ENCODE measurements at places on chromosomes 2 and 18.

- no peak for DNase-seq
Observed at GRCh38 chr18:66419400-66419799, 184.5 kb downstream of the CDH19 start.

DNA sequence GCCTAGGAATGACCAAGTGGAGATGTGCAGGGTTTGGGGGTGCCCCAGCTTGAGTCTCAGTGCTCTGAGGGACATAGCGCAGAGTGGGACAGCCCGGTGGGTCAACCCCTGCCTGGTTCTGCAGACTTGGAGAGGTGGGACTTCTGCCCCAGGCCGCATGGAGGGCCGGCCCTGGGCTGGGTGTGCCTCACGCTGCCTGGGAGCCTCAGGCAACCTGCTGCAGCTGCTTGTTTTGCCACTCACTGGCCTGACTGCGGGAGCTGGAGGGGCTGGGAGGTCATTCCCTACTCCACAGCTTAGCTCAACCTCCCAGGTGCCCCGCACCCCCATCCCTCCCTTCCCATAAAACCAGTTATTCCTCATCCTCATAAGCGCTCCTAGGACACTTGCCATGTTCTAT is 33.1 kb downstream of the ODC1 start:
- no peak for DNase-seq

DNA sequence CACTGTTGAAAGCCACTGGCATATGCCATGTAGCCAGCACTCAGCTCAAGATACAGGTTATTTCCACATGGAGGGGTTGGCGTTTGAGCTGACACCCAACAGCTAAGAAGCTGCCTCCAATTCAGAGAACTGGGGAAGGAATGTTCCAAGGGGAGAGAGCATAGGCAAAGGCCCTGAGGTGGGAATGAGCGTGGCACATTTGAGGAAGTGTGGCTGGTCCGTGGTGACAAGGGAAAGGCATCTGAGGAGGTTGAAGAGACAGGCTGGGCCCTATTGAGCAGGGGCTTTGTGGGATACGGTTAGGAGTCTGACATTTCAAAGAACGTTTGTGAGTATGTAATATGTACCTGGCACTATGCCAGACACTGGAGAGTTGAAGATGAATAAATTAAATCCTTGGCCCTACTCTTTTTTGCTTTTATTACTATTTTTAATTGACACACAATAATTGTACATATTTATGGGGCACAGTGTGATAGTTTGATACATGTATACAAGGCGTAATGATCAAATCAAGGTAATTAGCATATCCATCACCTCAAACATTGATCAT is 27.6 kb upstream of the TMBIM1 start:
- DNase-seq = no peak

- no peak for DNase-seq
Observed at GRCh38 chr2:162676515-162676914, 162.1 kb downstream of the KCNH7 start.

DNA sequence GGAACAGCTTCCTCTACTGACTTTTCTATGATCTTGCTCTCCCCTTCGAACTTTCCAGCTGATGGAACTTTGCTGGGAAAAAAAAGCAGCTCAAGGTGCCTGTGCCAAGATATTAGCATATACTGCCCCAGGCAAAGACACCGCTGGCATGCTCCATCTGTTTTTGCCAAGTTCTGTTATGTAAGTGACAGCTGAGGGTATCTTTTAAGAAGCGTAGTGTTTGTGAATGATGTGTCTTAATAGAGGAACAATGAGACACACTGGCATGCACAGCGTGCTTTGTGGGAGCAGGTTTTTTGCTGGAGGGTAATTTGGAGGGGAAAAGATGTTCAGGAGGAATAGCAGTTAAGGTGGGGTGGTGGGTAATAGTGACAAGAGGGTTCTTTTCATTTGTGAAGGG is 47.8 kb downstream of the SLC4A3 start:
- DNase-seq = no peak

DNA sequence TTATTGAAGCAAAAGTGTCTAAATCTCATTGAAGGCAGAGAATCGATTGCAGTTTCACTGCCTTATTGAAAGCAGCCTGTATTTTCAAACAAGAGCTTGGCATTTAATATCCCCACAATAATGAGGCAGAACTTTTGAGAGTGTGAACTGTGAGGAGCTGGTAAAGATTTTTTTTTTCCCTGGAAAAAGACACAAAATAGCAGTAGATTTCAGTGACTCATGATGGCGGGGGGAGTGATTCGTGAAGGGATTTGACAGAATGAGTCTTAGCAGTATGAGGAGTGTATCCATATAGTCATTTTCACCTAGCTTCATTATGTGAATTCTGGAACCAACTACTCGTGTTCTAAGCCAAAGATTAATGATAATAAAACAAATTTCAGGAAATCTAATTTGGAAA is 242.9 kb downstream of the ARL6IP6 start:
- DNase-seq = no peak

- no peak for DNase-seq
Observed at GRCh38 chr18:44039826-44040225, 640.9 kb upstream of the SETBP1 start.

- no peak for DNase-seq
Observed at GRCh38 chr18:69487488-69488394, 87.1 kb downstream of the DOK6 start.

DNA sequence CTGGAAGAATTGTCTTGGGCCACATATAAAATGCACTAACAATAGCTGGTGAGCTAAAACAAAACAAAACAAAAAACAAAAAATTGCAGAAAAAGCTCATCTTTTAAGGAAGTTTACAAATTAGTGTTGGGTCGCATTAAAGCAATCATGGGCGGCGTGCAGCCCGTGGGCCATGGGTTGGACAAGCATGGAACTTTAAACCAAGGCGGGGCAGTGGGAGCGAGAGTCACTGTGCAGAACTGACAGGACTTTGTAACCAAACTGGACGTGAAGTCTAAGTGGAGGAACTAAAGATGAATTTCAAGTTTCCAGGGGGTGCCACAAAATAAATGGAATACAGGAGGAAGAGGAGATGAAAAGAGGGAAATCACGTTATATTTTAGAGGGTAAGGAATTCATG is 80.7 kb downstream of the PSMG2 start:
- DNase-seq = no peak

- no peak for DNase-seq
Observed at GRCh38 chr2:120445449-120446143, 99.7 kb downstream of the INHBB start.

- no peak for DNase-seq
Observed at GRCh38 chr2:63716146-63716545, 125.5 kb upstream of the UGP2 start.

- no peak for DNase-seq
Observed at GRCh38 chr2:60966507-60967405, 50.8 kb upstream of the PEX13 start.

DNA sequence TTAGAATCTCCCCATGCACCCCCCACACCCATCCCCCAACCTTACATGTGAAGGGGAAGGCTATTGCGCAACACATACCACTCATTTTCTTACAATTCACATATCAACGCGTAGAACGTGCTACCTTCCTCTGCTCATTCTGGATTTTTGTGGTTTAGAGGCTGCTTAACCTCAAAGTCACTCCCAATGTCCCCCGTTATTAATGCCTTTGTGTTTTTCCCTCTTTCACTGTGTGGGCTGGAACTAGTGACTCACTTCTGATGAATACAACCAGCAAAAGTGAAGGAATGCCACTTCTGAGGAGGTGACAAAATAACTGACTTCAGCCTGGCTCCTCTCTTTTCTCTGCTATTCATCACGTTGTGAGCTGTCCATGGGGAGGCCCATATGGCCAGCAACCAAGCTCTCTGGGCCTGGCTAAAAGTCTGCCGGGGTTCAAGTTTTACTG is 342.5 kb upstream of the NXPH2 start:
- no peak for DNase-seq

GRCh38 chr2:197668296-197668695 is 7.1 kb downstream of the RFTN2 start:
- no peak for DNase-seq

- DNase-seq = no peak
Observed at GRCh38 chr2:83908750-83909149, 550.3 kb downstream of the SUCLG1 start.

DNA sequence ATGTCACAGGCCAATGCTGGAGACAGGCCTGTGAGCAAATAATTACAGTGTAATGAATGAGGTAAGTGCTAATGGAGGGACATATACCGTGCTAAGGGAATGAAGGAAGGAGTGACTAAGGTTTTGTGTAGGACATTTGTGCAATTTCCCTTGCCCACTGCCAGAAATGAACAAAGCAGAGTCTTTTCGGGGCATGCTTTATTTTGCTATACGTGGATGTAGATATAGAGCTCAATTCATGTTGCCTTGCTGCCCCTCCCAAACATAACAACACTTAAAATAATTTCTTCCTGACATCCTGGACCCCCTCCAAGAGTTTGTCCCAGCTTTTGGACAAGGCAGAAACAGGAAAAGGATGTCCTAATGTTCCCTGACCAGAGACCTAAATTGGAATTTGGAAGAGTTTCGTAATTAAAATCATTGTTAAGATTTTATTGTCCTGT is 23.7 kb upstream of the CD28 start:
- no peak for DNase-seq

GRCh38 chr2:98012561-98012991 is 16.8 kb upstream of the TMEM131 start:
- DNase-seq = peak; percentile 67

DNA sequence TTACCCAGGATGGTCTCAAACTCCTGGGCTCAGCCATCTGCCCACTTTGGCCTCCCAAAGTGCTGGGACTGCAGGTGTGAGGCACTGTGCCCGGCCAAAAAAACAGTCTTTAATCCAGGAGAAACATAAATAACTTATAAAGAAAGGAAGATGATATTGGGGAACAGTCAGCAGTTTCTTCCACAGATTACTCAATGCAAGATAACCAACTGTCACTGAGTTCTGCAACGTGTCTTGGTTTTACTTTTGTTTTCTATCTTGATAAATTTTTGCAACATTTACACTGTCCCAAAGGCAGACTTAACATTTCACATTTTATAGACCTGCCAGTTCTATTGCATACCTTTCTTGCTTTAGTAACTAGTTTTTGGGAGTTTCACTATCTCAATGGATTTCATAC is 71.1 kb downstream of the ANKRD44 start:
- DNase-seq = no peak

GRCh38 chr18:56333839-56334238 is 304.6 kb downstream of the TXNL1 start:
- DNase-seq = no peak

DNA sequence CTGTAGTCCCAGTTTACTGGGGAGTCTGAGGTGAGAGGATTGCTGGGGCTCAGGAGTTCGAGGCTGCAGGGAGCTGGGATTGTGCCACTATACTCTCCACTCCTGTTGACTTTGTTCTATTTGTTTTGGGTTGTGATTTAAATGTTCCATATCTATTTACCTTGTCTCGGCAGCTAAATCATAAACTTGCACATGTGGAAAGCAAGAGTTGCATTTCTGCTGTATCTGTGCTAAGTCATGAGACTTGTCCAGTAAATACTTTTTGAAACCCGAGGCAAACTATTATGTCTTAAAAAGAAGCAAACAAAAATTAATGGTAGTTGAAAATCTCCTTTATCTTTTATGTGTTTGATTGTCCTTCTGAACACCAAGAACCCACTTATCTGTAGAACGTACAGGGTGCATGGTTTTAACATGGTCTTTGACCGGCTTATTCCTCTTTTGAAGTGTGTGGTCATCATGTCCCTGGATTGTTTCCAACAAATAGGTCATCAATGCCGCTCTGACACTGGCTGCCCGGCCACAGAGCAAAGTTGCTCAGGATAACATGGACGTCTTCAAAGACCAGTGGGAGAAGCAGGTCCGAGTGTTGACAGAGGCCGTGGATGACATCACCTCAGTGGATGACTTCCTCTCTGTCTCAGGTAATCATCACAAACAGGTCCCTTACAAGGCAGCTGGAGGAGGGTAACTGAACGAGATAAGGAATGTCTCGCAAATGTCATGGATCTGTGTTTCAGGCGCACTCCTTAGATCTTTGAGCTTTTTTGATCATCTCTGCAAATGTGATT is 241.1 kb upstream of the LRRTM1 start:
- no peak for DNase-seq

- DNase-seq = no peak
Observed at GRCh38 chr2:23668756-23669304, 258.1 kb downstream of the ATAD2B start.

DNA sequence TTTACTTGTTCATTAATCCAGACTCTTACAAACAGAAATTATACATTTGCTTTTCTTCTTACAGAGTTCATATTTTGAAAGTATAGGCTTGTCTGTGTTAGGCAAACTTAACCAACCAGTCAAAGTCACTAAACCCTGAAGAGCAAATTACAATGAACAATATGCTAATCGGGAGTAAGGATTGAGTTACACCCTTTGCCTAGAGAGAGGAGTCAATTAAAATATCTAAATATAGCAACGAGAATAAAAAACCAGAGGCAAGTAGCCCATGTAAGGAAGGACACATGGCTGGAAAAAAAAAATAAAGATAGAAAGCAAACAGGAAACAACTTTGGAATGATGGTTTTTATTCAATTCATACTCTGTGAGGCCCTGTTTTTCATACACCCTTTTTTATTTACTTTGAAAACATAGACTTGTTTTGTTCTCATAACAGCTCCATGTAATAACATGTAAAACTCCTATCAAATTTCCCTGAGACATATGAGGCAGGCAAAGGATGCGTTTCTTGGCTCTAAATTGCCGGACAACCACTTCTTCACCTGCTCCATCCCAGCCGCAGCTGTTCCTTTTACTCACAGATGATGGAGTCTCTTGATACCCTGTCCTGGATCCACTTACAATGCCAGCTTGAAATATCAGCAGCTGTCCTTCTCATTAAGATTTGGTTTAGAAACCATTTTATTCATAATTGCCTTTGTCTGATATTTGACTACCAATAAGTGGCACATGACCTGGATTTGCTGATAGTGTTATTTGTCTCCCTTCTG is 767.7 kb upstream of the GCFC2 start:
- no peak for DNase-seq

GRCh38 chr2:111946294-111947114 is 48.1 kb downstream of the MERTK start:
- no peak for DNase-seq

DNA sequence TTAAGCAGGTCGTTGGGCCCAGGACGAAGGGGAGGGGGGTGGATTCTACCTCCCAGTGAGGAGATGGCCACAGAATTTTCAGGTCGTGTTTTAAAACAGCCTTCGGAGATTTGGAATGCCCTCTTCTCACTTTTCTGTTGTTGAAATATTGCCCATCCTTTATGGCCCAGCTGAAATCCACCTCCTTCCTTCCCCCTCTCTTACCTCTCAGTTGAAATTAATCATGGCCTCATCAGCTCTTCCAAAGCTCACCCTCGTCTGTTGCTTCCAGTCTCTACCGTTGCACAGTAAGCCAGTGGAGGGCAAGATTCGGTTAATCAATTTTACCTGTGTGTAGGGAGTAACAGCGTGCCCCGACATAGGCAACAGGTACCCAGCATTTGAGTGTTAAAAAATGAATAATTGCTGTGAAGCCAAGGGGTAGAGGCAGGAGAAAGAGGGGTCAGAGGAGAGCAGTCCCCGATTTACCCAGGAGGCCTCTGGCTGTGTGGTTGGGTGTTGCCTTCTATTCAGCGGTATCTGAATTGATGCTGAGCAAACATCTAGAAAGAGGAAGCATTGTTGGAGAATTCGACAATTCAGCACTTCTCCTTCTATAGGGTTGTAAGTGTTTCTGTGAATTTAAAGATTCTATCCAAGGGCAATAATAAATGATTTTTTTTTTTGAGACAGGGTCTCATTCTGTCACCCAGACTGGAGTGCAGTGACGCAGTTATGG is 8.6 kb upstream of the PDIA6 start:
- DNase-seq = no peak

Data from stimulated activated naive CD8-positive, alpha-beta T cell treated with anti-CD3 and anti-CD28 coated beads, Interleukin-15, amount 100 ng/mL, for 72 hours (primary cell).